Tibial nerve (tissue), 4 donors: ENCODE measurements at places on chromosomes 16 and 17. TPM values are rescaled to one million over a fixed set of nuclear protein-coding genes. Genes with fewer than 3 reads are reported as not detected.

DNA sequence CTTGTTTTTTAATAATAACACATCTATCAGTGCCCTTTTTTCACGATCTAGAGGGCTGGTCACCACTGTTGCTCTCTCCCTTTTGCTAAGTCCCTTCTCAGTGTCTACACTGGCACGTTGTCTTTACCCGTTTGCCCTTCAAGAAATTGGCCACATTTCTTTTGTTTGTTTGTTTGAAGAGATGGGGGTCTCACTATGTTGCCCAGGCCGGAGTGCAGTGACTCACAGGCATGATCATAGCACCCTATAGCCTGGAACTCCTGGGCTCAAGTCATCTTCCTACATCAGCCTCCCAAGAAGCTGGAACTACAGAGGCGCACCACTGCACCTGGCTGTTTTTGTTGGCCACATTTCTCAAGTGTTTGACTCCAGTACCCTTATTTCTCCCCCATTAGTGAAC, 138.0 kb upstream of the AXIN2 start:
- H3K27me3 ChIP-seq = no peaks in the 10 kb centered on the region
- DNase-seq = no peak
- no peak overlapping the region for H3K27ac ChIP-seq
- no peak overlapping the region for H3K4me3 ChIP-seq

DNA sequence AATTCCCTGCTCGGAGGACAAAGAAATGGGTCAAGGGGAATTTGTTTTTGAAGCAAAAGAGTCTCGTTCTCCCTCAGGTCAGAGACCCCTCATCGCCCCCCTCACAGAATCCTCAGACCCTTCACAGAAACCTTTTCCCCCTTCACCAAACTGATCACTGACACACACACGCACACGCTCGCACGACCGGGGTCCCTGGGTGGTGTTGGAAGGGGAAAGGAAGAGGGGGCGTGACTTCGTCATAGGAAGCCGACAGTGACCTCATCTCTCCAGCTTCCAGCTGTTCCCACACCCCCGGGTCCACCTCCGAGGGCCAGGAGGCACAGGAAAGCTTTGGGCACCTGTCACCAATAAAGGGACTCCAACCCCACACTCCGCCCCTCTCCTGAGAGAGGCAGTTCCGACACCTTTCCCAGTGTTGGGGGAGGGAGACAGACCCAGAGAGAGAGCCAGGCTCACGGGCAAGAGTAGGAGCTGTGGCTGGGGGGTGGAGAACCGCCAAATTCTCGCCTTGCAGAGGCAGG, 1.2 kb downstream of the ASGR1 start:
- no peak overlapping the region for H3K4me3 ChIP-seq
- no peaks in the 10 kb centered on the region for H3K27me3 ChIP-seq
- peaks cover 5% of the 10 kb centered on the region for H3K4me1 ChIP-seq
- DNase-seq = no peak
- no peak overlapping the region for H3K27ac ChIP-seq

The CHST4 gene
- not detected for total RNA-seq

DNA sequence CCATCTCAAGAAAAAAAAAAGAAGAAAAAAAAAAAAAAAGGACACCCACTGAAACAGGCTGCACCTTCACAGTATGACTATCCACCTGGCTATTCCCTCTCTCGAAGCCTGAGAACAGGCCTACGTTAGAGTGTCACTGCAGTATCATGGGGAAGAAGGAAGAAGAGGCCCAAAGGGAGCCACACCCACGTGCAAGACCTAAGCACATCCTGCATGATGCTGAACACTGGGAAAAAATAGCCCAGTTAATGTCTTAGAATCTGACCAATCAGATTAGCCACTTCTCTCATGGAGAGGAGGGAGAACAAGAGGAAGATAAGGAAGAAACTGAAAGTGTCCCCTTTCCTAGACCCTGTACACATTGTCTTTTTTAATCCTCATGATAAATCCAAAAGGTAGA, 19.5 kb upstream of the MED13 start:
- H3K4me1 ChIP-seq = no peaks in the 10 kb centered on the region
- DNase-seq = no peak
- H3K36me3 ChIP-seq = no peaks in the 10 kb centered on the region
- H3K4me3 ChIP-seq = no peak overlapping the region
- H3K27ac ChIP-seq = no peak overlapping the region
